ENCODE measurements at places on chromosomes 11 and 22. TPM values are rescaled to one million over a fixed set of nuclear protein-coding genes. Genes with fewer than 3 reads are reported as not detected.

SLC22A12 gene
- total RNA-seq: not detected

SNAP29 gene
- total RNA-seq: 9.2 TPM

MYEOV gene
- 1.2 TPM for total RNA-seq

RAPSN gene
- 0.40 TPM for total RNA-seq

PKNOX2 gene
- total RNA-seq: 10.4 TPM

KDM4E gene
- not detected for total RNA-seq

CARNS1 gene
- 0.59 TPM for total RNA-seq

Measured in smooth muscle cell of the pulmonary artery (primary cell).